ENCODE measurements at places on chromosomes 5 and 9.
A peak's percentile ranks its signal among the peaks of the same experiment; 100 is the strongest.

GRCh38 chr9:77975806-77976205, 55.8 kb downstream of the GNAQ start:
- ATAC-seq = no peak

DNA sequence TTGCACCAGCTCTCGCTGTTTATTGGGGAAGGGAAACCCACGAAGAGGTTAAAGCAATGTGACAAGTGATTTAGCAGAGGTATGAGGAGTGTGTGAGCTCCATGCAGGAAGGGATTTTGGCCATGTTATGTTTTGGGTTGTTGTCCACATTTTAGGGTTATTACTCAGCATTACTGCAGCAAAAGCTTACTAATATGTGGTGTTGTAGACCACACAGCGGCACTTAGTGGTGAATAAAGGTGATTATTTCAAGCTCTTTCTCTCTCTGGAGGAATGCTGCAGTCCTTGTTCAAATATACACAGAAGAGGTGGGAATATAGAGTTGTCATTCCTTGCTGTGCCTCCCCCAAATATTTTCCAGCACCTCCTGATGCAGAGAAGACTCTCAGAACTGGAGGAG, 29.7 kb upstream of the AKNA start:
- ATAC-seq = no peak

DNA sequence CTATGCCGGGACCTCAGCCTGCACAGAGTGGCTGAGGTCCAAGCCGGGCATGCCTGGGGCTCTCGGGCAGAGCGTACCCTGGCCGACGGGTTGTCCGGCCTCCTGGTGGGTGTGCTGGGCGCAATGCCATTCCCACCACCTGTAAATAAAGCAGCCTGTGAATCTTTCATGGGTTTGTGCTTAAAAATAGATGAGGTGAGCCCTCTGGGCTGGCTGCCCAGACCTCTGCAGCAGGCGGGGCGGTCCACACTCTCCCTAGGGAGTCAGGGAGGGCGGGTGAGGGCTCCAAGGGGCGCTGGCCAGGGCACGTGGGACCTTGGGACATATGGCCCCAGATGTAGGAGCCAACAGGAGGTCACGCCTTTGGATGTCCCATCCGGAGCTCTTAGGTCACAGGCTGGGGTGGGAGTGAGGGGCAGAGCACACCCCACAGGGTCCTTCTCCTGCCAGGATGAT, 3.6 kb upstream of the AGPAT2 start:
- no peak for ATAC-seq

- ATAC-seq = no peak
Observed at GRCh38 chr9:227860-228259, 13.2 kb downstream of the DOCK8 start.

DNA sequence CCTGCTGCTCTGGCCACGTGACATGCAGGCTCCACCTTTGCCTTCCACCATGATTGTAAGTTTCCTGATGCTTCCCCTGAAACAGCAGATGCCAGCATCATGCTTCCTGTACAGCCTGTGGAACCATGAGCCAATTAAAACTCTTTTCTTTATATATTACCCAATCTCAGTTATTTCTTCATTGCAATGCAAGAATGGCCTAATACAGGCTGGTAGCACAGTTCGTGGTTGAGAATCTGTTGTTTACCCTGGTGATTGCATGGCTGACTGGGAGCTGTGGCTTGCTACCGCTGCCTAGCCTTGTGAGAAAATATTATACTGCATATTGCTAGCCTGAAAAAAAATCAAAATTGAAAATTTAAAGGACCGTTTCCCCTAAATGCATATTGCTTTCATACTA, 44.8 kb upstream of the PTPN3 start:
- ATAC-seq = no peak

GRCh38 chr5:144331361-144331760, 160.7 kb downstream of the KCTD16 start:
- ATAC-seq = no peak

GRCh38 chr9:34628656-34629490, at the start of gene ARID3C:
TSS of gene ARID3C (minus strand) at chr9:34629066. CDS start at chr9:34628014, 1,052 bp downstream.
- ATAC-seq = peak; percentile 79

GRCh38 chr9:83986195-83986594, 5.6 kb downstream of the RMI1 start:
- no peak for ATAC-seq

DNA sequence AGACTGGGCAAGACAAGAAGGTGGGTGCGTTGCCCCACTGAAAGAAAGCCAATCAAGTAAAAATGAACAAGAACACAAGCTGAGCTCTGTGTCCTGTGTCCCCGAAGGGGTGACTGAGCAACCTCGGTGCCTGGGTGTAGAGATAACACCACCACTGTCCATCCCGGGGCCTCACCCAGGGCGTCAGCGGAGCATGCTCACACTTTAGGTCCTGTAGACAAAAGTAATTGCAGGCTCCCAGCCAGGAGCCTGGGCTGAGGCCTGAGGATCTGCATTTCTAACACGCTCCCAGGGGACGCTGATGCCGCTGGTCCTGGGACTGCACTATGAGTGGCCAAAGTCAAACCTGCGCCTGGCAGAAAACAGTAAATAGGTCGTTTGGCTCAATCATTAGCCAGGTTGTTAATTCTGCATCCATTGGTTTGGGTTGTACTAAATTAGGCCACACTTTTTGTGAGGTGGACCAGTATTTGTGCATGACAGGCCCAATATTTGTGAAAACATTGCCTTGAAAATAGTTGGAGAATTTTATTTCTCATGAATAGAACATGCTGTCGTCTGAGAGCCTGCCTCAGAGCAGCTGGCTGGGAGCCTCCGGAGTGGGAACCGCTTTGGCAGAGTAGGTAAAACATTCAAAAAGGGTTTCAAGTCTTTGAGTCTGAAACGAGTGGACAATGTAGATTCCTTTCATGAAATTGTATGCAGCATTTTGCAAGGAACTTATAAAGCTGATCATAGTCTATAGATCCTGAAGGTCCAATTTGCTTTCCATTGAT, 38.3 kb downstream of the ANKRD33B start:
- no peak for ATAC-seq

GRCh38 chr5:3265131-3265885, 330.3 kb upstream of the IRX1 start:
- ATAC-seq = no peak

DNA sequence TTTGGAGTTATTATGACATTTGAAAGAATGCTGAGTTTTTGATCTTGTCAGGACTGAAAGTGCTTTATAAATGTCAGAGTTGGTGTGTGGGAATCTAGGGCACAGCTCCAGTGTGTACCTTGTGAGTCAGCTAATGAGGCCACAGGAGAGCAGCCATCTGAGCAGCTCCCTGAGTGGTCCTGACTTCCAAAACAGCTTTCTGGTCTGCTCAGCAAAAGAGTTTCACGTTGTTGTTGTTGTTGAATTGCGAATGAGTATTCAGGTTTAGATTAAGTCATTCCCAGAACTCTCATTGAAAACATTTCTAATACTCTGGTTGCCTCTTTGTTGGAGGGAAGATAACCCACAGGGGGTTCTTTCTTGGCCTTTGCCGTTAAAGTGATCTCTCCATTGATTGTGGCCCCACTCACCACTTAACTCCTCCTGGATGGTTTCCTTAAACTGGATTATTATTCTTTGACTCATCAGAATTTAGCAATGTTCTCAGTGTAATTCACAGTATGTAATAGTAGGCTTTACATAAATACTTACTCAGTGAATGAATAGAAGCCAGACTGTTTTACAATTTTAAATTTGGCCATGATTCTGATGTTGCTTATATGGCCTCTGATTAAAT, 125.1 kb upstream of the SGCD start:
- ATAC-seq = no peak

- ATAC-seq = no peak
Observed at GRCh38 chr9:27157097-27157496, 48.1 kb downstream of the TEK start.

DNA sequence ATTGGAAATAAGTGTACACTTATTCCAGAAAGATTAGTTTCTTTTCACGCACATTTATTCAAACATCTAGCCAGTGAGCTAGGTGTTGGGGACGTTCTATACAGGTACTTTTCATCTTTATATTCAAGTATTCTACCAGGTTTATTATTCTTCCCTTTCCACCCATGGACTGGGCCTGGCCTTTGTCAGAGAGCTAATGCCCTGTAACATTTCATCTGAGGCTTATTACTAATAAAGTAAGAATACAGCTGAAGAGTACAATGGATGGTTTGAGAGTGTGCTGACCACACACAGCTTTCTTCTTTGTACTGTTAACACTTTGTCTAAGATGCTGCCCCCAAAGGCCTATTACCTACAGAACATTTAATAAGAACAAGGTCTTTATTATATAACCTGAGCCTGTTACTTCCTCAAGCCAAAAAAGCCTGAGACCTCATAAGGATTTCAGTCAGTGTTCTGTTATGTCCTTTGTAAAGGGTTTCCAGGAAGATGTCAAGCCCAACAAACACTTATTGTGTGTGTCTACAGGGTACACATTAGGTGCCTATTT, 93.5 kb downstream of the ZNF608 start:
- no peak for ATAC-seq

GRCh38 chr9:128043467-128043868, 23.7 kb downstream of the NAIF1 start:
- no peak for ATAC-seq

DNA sequence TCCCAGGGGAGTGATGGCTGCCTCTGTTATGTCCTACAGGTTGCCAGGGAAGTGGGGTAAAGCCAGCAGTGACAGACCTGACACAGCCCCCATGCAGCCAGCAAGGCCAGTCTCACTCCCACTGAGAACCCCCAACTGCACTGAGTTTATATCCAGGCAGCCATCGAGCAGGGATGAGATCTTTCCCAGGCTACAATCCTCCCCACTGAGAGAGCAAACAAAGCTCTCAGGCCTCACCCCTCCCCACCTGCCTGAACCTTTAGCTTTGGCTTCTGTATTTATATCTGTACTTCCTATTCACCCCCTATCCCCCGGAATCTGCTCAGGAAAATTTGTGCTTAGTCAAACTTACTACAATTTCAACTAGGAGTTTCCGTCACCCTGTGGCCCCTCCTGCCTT, 284.1 kb downstream of the FAM170A start:
- ATAC-seq = no peak

DNA sequence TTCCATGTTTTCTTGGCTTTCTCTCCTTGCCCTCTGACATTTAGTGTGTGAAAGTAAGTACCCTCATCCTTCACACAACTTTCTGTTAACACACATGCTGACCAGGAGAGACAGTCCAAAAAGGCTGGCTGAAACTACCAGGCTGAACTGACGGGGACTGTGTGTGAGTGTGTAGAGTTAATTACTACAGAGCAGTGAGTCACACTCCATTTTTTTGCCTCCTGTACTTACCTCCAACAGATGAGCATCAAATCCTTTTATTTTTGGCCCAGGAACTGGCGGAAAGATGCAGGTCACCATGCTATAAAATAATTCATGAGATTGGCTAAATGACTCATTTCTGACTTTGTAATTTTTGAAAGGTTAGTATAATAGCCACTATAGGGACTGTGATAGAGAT, 20.2 kb upstream of the AGXT2 start:
- ATAC-seq = no peak

DNA sequence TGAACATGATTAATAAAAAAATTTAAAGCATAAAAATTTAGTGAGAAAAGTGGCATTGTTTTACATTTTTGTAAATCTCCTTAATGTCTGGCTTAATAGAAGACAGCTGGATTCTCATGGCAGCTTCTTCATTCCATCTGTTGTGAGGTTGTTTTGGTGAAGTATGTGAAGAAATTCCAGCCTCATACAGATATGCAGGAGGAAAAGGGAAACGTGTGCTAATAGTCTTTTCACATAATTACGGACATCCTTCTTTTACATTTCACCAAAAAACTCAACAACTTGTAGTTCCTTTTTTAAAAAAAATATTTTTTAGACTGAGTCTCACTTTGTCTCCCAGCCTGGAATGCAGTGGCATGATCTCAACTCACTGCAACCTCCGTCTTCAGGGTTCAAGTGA, 46.9 kb downstream of the HACD4 start:
- no peak for ATAC-seq

- no peak for ATAC-seq
Observed at GRCh38 chr9:135550344-135550918, 4.5 kb downstream of the OBP2A start.

- no peak for ATAC-seq
Observed at GRCh38 chr5:34868791-34869190, 29.8 kb downstream of the TTC23L start.

- no peak for ATAC-seq
Observed at GRCh38 chr5:162128117-162128516, 60.5 kb downstream of the GABRG2 start.

DNA sequence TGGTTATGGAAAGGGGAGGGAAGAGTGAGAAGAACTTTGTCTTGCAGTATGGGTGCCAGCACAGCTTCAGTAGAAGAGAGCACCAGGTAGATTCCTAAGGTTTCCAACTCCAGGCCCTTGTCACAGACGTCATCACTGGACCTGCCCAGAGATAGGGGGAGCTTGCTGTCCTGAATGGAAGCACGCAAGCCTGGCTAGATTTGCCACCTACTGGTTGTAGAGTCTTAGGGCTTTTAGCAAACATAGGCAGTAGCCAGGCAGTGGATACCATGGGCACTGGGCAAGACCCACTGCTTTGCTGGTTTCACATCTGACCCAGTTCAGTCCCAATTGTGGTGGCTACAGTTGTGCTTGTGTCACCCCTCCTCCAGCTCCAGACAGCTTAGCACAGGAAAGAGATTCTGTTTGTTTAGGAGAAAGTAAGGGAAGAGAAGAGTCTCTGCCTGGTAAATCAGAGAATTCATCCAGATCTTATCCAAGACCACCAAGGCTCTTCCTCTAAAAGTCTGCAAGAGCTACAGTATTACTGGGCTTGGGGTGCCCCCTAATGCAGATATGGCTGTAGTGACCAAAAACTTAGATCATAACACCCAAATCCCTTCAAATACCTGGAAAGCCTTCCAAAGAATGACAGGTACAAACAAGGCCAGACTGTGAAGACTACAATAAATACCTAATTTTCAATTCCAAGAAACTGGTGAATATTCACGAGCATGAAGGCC, 158.9 kb downstream of the HINT1 start:
- no peak for ATAC-seq

DNA sequence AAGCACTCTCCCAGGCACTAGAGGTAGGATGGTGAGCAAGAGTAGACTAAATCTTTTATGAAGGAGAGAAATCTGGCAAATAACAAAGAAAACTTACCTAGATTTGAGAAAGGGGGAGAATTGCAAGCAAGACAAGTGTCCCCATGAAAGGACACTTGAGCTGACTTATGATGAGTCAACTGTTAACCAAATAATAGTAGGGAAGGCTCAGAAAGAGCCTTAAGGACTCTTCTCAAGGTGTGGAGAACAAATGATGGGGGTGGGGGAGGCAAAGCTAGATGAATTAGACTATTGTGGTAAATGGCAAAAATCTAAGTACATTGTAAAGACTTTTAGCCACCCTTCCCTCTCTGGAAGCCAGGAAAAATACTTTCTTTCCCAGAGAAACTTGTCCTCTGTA, 77.6 kb upstream of the RASA1 start:
- no peak for ATAC-seq

DNA sequence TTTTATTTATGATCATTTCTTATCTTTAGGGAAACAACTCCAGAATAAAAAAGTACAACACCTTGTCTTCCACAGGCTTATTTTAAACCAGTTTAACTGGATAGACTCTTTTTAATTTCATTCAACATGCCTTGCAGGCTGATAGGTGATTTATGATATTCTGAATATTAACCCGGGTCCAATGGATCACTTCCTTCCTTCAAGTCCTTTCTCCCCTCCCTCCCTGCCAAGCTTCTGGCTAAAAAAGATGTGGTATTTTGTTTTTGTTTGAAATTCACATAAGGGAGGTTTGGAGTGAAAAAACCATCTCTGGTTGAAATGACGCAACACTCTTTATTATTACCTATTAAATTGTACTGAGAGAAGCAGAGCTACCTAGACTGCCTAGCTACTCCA, 265.3 kb downstream of the MLLT3 start:
- ATAC-seq = no peak

- peak; percentile 25 for ATAC-seq
Observed at GRCh38 chr5:158848634-158849033, 251.1 kb downstream of the EBF1 start.

- no peak for ATAC-seq
Observed at GRCh38 chr5:6713274-6714225, at the start of gene TENT4A. TSS of gene TENT4A (plus strand) at chr5:6713432. CDS start at chr5:6713984, 552 bp downstream.
